Stimulated activated CD8-positive, alpha-beta memory T cell treated with anti-CD3 and anti-CD28 coated beads, Interleukin-7, amount 100 ng/mL, for 4 hours (primary cell): ENCODE measurements at places on chromosomes 3 and 15.

GRCh38 chr3:59285560-59285959 lies 235.7 kb upstream of the CFAP20DC start:
- DNase-seq: no peak

- no peak for DNase-seq
Observed at GRCh38 chr3:127439621-127440020, 150.9 kb downstream of the TPRA1 start.

DNA sequence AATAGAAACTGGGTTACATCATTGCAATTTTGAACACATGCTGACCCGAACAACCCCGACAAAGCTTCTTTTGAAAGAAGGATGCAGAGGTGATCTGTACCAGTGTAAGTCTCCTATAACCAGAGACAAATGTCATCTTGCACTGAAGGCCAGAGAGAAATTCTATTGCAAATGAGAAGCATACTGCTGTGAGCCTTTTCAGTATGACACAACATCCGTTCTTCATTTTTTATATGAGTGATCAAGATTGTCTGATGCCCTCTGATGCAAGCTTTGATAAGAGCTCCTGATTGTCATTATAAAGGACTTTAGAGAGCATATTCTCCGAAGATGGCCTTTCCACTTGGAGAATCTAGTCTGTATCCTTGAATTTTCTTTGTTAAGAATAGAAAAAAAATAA lies 36.9 kb downstream of the PCOLCE2 start:
- no peak for DNase-seq

GRCh38 chr3:57086201-57086600 lies 25.7 kb downstream of the SPATA12 start:
- DNase-seq: no peak

GRCh38 chr3:108818404-108818803 lies 4.2 kb upstream of the TRAT1 start:
- DNase-seq: peak; percentile 51
